ENCODE measurements at places on chromosomes 11 and 22.
A peak's percentile ranks its signal among the peaks of the same experiment; 100 is the strongest.

DNA sequence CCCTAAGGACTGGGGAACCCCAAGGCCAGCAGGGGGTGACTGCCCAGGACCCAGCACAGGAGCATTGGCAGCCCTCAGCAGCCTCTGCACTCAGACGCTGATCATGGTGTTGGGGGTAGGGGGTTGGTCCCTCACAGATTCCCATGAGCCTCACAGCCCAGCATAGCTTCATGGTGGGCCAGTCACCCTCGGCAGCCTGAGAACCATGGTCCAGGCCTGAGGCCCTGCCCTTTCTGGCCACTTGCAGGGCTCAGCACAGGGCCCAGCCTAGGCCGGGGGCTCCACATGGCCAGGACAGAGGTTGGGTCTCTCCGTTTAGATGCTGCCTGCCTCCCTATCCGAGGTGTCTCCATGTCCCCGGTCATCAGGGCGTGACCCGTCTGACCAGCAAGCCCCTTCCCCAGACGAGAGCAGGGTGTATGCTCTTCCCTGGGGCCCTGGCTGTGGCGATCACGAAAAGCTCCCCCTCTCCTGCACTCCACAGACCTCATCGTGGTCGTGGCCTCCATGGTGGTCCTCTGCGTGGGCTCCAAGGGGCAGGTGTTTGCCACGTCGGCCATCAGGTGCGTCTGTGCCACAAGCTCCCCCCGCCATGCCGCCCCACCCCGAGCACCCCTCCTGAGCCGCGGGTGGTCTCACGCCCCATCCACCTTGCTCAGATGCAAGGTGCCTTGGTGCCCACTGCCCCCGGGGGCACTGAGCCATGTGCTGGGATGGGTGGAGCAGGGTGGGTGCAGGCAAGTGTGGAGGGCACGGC, 126.2 kb downstream of the KCNQ1 start:
- no peak for DNase-seq

- no peak for DNase-seq
These were observed 40.6 kb downstream of the FBLN1 start for GRCh38 chr22:45543243-45543642.

- no peak for DNase-seq
These were observed 4.2 kb downstream of the TBC1D22A start for GRCh38 chr22:46766611-46767010.

- no peak for DNase-seq
These were observed 135.6 kb downstream of the SBF2 start for GRCh38 chr11:10158461-10158860.

- DNase-seq: no peak
These were observed 17.7 kb downstream of the IGF2 start for GRCh38 chr11:2121227-2122130.

DNA sequence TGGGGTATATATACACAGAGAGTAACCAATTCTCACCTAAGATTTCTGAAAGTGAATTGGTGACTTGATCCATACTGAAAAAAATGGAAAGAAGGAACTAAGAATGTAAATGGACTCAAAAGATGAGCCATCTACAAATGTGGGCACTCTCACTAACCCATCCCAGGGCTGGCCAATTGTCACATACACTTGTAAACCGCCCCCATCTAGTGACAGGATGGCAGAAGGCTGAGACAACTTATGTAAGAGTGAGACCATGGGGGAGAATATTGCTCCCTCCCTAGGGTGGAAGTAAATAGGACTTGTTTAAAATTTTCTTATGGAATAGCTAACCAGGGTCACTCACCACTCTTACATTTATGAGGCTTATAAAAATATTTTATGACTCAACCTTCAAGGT, 377.1 kb upstream of the ISX start:
- DNase-seq: no peak

- peak; percentile 42 for DNase-seq
These were observed 1.8 kb downstream of the ADSL start for GRCh38 chr22:40348025-40348658.

DNA sequence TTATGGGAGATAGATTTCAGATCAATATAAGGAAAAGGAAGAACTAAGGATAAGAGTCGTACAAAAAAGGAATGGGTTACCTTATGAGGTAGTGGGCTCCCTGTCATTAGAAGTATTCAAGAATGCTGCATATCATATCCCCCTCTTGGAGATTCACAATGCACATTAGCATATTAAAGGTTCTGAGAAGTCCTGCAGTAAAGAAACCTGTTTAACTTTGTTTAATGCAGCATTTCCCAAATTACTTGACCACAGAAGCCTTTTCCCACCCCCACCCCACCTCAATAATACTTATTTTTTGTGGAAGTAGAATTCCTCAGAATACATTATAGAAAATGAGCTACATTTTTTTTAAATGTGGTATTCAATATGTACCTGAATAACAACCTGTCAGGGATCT, 30.9 kb downstream of the PHF21A start:
- DNase-seq: no peak

DNA sequence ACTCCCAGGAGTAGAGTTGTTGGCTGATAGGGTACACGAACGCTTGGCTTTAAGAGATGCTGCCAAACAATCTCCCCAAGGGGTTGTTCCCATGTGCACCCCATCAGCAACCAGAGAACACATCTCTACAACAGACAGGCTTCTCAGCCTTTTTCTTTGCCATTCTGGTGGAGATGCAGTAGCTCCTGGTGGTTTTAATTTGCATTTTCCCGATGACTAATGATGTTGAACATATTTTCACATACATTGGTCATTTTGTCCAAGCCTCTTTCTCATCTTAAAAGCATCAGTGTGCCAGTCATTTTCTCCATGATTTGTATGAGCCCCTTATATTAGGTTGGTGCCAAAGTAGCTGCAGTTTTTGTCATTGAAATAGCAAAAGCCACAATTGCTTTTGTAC, 21.8 kb downstream of the DHCR7 start:
- DNase-seq: no peak

DNA sequence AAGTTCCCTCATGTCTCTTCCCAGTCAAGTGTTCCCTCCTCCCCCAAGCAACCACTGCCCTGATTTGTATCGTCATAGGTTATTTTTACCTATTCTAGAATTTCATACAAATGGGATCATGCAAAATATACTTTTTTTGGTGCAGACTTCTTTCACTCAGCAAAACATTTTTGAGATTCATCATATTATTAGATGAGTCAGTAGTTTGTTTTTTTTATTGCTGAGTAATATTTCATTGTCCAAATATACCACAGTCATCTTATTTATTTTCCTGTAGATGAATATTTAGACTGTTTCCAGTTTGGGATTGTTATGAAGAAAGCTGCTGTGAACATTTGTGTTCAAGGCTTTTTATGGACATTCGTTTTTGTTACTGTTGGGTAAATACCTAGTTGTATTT, 126.2 kb upstream of the SEZ6L start:
- DNase-seq: no peak

DNA sequence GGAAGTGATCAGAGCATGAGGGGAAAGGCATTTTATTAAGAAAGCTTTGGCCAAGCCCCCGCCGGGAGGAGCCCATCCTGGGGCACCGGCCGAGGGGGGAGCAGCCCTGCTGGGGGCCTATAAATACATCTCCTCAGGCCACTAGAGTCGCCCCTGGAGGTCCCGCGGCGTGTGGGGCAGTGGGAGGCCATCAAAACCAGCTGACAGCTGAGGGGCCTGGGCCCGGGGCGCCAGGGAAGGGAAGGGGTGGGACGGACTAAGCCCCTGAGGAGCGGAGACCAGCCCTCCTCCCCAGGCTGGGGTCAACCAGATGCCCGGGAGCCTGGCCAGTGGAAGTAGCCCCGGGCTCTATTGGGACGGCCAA, 13.1 kb downstream of the SCARF2 start:
- no peak for DNase-seq

All from WTC11 (cell line).